ENCODE measurements at places on chromosomes 4 and X.

DNA sequence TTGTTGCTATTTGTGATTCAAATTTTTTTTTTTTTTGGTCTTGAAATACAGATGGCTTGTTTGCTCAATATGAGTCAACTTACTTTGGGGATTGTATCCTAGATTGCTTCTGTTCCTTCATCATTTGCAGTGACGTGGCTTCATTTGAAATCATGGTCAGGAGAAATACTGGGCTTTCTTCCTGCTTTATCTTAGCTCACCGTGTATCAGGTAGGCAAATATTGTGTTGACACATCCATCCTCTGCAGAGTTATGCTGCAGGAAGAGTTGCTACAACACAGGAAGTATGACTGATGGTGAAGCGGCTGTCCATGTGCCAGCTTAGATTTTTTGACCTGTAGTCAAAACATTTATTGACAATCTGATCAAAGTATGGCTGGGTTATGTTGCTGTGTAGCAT is 232.2 kb downstream of the C4orf33 start:
- DNase-seq, result no peak

GRCh38 chr4:71261001-71261400 is 77.8 kb upstream of the SLC4A4 start:
- DNase-seq, result no peak

DNA sequence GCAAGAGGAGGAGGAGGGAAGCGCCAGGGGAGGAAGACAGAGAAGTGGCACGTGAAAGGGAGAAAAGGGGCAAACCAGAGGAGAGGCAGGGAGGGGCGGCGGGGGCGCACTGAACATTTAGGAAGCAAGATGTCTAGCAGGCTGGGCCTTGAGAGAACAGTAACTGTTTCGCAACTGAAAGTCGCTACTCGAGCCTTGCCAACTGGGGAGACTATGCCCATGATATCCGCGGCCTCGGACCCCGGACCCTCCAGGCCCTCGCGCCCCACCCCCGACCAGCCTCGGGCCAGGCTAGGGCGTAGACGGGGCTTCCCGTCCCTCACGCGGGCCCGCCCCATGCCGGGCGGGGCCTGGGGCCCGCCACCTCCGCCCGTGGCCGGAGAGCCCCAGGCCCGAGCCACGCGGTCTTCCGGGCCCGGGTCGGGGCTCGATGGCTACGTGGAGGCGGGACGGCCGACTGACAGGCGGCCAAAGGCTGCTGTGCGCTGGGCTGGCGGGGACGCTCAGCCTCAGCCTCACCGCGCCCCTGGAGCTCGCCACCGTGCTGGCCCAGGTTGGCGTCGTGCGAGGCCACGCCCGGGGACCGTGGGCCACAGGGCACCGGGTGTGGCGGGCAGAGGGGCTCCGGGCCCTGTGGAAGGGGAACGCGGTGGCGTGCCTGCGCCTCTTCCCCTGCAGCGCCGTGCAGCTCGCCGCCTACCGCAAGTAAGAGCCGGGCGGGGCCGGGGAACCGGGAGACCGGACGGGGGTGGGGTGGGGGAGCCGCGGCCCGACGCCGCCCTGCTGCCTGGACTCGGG is at the start of gene SLC25A43:
SLC25A43 (plus strand) TSS at position 363 of the 798 bp plus-strand sequence; CDS start at position 431, 68 bp downstream.
- peak; percentile 33 for DNase-seq

DNA sequence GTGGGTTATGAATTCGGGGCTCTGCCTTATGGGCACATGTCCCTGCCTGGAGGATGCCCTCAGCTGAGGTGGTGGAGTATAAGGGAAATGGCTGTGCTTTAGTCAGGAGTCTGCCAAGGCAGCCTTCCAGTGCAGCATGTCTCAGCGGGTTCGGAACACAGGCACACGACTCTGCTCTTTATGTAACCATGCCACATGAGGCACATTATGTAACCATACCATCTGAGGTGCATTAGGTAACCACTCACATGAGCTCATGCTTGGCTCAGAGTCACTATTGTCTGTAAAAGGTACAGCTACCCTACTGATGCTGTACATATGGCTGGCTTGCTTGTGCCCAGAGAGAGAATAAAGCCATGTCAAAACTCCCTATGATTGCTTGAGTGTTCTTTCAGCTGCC is 723.6 kb downstream of the TRAM1L1 start:
- no peak for DNase-seq

- DNase-seq, result no peak
These were observed 360.6 kb downstream of the INPP4B start for GRCh38 chr4:142485452-142485851.

- no peak for DNase-seq
These were observed 107.0 kb upstream of the HPGD start for GRCh38 chr4:174629265-174629664.

DNA sequence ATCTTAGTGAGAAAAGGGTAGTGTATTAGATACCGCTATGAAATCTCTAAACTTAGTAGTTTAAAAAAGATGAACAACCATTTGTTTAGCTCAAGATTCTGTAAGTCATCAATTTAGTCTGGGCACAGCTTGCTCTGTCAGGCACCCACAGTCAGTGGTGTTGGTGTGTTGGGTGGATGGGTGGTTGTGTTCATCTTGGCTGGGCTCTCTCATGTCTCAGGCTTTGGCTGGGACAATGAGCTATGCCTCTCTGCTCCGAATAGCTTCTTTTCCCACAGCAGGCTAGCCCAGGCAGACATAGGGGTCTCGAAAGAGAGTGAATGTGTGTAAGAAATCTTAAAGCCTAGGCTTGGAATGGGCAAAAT is 127.0 kb upstream of the GATB start:
- no peak for DNase-seq
